ENCODE measurements at places on chromosomes 11 and 22.

DNA sequence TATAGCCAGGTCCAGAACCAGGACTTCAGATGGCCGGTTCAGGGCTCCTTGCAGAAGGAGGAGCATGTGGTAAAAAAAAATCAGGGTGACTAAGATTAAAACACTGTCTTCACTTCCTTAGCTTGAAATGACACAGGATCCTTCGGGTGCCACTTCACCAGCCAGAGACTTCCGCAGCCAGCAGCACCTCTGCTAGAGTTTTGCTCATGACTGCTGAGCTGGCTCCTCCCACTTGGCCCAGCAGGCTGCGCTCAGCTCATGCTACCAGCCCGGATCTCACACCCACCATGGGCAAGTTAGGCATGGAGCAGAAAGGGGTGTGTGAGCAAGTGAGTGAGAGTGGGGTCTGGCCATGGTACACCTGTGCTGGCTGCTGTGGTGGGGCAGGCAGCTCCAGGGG, 6.6 kb upstream of the MS4A18 start:
- no peaks in the 10 kb centered on the region for H3K4me1 ChIP-seq
- no peak overlapping the region for H3K4me3 ChIP-seq
- no peaks in the 10 kb centered on the region for H3K27me3 ChIP-seq
- no peak for DNase-seq

DNA sequence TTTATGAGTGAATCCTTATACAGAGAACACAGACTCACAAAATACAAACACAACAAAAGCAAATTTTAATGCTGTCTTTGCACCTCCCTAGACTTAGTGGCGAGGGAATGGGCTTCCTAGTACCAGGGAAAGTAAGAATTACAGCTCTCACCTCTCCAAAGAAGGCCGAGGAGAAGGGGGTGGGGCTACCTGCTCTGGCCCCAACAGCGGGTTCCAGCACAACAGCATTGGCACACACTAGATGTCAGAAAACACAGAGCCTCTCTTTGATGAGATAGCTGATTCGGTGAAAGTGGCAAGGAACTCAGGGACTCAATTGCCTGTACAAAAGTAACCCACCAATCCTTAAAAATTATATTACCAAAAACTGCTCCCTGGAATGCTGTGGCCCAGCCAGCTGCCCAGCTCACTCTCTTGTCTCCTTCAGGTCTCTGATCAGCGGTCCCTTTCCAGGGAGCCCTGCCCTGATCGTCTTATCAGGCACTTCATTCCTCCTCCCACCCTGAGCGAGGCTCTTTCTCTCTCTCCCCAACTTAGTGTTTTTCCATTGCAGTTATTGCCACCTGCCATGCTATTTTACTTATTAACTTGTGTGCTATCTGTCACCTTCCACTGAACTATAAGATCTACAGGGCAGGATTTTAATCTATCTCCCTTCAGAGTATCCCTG, 30.7 kb downstream of the SPON1 start:
- no peaks in the 10 kb centered on the region for H3K27me3 ChIP-seq
- no peak for DNase-seq
- no peak overlapping the region for H3K4me3 ChIP-seq
- no peaks in the 10 kb centered on the region for H3K4me1 ChIP-seq

- no peaks in the 10 kb centered on the region for H3K4me1 ChIP-seq
- no peak for DNase-seq
- no peaks in the 10 kb centered on the region for H3K36me3 ChIP-seq
Measured at GRCh38 chr11:126366064-126366822, 10.8 kb downstream of the ST3GAL4 start.

DNA sequence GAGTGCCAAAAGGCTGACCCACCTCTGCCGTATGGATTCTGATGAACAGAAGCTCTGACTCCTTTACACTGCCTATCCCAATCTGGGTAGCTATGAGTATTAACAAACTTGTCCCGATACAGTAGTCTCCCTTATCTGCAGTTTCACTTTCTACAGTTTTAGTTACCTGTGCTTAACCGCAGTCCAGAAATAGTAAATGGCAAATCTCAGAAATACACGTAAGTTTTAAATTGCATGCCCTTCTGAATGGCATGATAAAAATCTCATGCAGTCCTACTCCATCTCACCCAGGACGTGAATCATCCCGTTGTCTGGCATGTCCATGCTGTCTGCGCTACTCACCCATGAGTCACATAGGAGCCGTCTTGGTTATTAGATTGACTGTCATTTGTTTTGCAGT, 68.8 kb downstream of the SNX19 start:
- H3K36me3 ChIP-seq: 0 out of 2 replicates have a peak, but pooled peaks cover 3% of the 10 kb centered on the region
- H3K27me3 ChIP-seq: no peaks in the 10 kb centered on the region
- H3K4me3 ChIP-seq: no peak overlapping the region

GRCh38 chr11:1868636-1869291, 15.9 kb downstream of the LSP1 start:
- H3K27ac ChIP-seq: no peak overlapping the region
- no peaks in the 10 kb centered on the region for H3K4me1 ChIP-seq
- H3K36me3 ChIP-seq: no peaks in the 10 kb centered on the region

GRCh38 chr11:64032050-64032449, 3.7 kb upstream of the FLRT1 start:
- H3K4me1 ChIP-seq: no peaks in the 10 kb centered on the region
- peaks cover 29% of the 10 kb centered on the region for H3K27me3 ChIP-seq
- H3K4me3 ChIP-seq: no peak overlapping the region
- no peaks in the 10 kb centered on the region for H3K36me3 ChIP-seq

GRCh38 chr22:42719656-42720262, 911 bp downstream of the A4GALT start:
- no peak for DNase-seq
- no peak overlapping the region for H3K27ac ChIP-seq
- no peaks in the 10 kb centered on the region for H3K36me3 ChIP-seq
- H3K4me3 ChIP-seq: peak overlapping the region; percentile 70
- H3K4me1 ChIP-seq: peaks cover 8% of the 10 kb centered on the region

GRCh38 chr11:13136272-13136596, 127.1 kb downstream of the RASSF10 start:
- no peaks in the 10 kb centered on the region for H3K36me3 ChIP-seq
- H3K27me3 ChIP-seq: no peaks in the 10 kb centered on the region
- DNase-seq: no peak
- no peak overlapping the region for H3K27ac ChIP-seq
- peaks cover 16% of the 10 kb centered on the region for H3K4me1 ChIP-seq

- peaks cover 6% of the 10 kb centered on the region for H3K27me3 ChIP-seq
- H3K4me3 ChIP-seq: no peak overlapping the region
- DNase-seq: peak; percentile 92
- H3K27ac ChIP-seq: no peak overlapping the region
- H3K4me1 ChIP-seq: peaks cover 6% of the 10 kb centered on the region
Measured at GRCh38 chr11:131694526-131695424, 324.4 kb downstream of the NTM start.

- peak; percentile 43 for DNase-seq
- H3K4me3 ChIP-seq: no peak overlapping the region
- H3K27ac ChIP-seq: no peak overlapping the region
- peaks cover 10% of the 10 kb centered on the region for H3K36me3 ChIP-seq
- no peaks in the 10 kb centered on the region for H3K4me1 ChIP-seq
- no peaks in the 10 kb centered on the region for H3K27me3 ChIP-seq
Measured at GRCh38 chr22:40525250-40525884, 111.2 kb downstream of the MRTFA start.

DNA sequence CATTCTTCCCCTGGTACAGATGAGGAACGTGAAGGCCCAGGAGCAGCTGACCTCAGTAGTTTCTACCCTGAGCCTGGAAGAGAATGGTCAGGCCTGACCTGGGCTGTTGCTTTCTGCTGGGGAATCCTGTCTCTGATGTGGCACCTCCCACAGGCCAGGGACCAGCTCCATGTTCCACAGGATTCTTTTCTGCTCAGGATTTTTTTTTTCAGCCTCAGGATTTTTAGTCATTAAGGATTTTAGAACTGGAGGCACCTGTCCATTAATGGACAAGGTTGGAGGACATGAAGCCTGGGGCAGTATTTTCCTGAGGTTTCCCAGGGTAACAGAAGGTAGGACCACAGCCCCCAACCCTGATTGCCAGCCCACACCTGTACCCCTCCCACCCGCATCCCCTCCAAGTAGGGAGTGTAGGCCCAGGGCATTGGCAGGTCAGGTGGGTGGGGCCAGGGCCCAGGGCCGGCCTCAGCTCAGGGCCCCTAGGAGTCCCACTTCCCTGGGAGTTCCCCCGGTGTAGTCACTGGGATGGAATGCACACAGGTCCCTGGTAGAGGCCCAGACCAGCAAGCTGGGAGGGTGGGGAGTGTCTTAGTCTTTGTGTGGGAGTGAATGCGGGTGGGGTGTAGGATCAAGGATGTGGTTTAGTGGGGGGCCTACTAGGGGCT, 16.1 kb downstream of the BIK start:
- no peak overlapping the region for H3K27ac ChIP-seq
- no peaks in the 10 kb centered on the region for H3K27me3 ChIP-seq
- no peak for DNase-seq
- H3K4me1 ChIP-seq: no peaks in the 10 kb centered on the region
- H3K4me3 ChIP-seq: no peak overlapping the region

DNA sequence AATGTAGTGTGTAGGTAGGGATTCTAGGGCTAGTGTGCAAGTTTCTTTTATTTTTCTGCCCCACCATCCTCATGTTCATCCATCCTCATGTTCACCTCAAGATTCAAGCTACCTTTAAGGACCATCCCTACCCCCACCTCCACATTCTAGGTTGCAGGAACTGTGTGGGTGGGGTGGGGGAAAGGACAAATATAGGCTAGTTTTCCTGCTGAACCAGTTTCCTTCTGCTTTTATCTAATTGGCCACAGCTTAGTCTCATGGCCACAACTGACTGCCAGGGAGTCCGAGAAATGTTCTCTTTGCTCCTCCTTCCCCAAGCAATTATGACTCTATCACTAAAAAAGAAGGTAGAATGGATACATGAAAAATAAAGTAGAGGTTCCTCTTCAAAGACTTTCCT, 179.0 kb upstream of the LARGE1 start:
- no peaks in the 10 kb centered on the region for H3K36me3 ChIP-seq
- no peaks in the 10 kb centered on the region for H3K27me3 ChIP-seq
- DNase-seq: no peak
- no peak overlapping the region for H3K4me3 ChIP-seq

- no peaks in the 10 kb centered on the region for H3K27me3 ChIP-seq
- no peak overlapping the region for H3K27ac ChIP-seq
- DNase-seq: no peak
- H3K36me3 ChIP-seq: no peaks in the 10 kb centered on the region
- no peaks in the 10 kb centered on the region for H3K4me1 ChIP-seq
- no peak overlapping the region for H3K4me3 ChIP-seq
Measured at GRCh38 chr11:13450832-13451397, 12.1 kb downstream of the BTBD10 start.

DNA sequence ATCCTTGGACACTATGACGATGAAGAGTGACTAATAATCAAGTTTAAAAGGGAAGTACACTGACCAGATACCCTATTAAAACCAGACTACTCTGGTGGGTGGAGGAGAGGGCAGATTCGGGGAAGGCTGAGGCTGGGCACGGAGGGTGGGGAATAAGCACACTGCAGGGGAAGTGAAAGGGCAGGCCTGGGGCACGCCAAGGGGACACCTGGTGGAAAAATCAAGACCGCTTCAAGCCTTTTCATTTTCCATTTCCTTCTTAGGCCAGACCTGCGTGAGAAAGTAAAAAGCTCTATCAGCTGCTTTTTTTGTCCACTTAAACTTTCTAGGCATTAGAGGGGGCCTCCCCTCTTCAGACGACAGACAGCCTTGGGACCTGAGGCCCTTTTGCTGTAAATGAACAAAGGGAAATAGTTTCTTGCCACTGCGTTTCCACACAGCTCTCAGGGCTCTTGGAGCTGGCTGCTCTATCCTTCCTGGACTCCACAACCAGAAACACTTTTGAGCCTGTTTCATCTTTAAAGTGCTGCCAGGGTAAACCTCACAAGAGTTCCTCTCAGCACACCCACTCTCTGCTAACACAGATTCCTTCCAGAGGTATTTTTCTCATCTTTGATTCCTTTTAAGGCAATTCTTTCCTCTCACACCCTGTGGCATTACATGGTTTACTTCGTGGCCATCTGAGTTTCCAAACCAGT, 25.0 kb upstream of the SERPIND1 start:
- H3K36me3 ChIP-seq: no peaks in the 10 kb centered on the region
- H3K4me1 ChIP-seq: no peaks in the 10 kb centered on the region
- no peaks in the 10 kb centered on the region for H3K27me3 ChIP-seq
- DNase-seq: no peak

Measured in H9 (cell line).